ENCODE measurements at places on chromosomes 4 and X.

DNA sequence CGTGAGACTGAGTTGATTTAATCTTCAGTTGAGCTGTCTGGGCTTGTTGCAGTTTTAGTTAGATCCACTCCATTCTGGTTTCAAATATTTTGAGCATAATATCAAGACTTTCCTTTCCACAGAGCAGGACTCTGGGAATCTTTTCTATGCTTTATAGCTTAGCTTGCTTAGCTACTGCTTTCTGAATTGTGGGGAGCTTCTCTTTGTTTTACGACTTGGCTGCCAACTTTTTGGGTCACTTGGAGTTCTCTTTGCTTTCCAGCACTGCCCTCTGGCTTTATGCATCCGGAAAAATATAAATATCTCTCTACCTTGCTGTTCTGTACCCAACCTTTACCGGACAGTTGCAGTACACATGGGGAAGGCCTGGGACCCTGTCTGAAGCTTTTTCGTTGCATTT lies 292.1 kb downstream of the STIM2 start:
- DNase-seq: no peak

GRCh38 chr4:6988016-6988715 lies 55.0 kb upstream of the TADA2B start:
- no peak for DNase-seq

- no peak for DNase-seq
These were observed 70.2 kb upstream of the AFAP1 start for GRCh38 chr4:8009710-8010511.

GRCh38 chr4:151743128-151743854 lies 17.5 kb downstream of the GATB start:
- DNase-seq: no peak

DNA sequence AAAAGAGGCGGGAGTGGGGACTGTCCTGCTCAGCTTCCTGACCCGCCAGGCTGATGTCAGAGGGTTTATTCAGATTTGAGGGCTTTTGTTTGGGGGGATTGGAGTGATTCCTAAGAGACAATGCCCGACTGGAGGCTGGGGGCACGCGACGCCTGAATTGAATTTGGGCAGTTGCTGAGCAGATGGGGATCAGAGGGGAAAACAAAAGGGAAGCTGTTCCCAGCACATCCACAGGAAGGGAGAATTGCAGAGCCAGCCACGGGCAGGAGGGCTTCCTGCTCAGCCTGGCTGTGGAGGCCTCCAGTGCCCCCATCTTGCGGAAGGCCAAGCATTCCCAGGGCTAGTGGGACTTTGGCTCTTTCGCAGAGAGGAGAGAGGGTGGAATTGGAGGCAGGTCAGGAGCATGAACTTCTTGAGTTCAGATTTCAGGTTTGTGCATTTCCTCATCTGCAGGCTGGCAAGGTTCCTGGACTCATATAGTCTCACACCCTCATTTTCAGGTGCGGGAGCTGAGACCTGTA lies 162.8 kb downstream of the NHS start:
- DNase-seq: no peak

DNA sequence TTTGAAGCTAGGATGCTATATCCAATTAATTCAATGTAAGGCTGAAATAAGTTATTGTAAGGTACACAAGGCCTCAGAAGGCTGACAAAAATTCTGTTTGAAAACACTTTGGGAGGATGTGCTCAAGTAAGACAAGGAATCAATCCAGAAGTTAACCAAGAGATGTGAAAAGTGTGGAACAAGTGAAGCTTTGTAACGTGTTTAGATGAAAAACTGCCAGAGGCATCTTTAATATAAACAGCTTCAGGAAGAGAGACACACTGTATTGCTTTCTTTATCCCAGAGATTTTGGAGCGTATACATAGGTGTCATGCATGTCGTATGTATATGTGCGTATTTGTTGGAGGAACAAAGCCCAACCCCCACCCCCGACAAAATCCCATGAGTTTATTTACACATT lies 28.3 kb upstream of the YTHDC1 start:
- DNase-seq: no peak

Measured in myocyte (in vitro differentiated cells).